Lung microvascular endothelial cell (primary cell): ENCODE measurements at places on chromosomes 12 and 14. TPM values are rescaled to one million over a fixed set of nuclear protein-coding genes. Genes with fewer than 3 reads are reported as not detected.

GRCh38 chr12:97778111-97778510, 315.5 kb downstream of the RMST start:
- no peak for DNase-seq

- no peak for DNase-seq
Measured at GRCh38 chr12:96190413-96191108, 3.6 kb upstream of the ELK3 start.

DNA sequence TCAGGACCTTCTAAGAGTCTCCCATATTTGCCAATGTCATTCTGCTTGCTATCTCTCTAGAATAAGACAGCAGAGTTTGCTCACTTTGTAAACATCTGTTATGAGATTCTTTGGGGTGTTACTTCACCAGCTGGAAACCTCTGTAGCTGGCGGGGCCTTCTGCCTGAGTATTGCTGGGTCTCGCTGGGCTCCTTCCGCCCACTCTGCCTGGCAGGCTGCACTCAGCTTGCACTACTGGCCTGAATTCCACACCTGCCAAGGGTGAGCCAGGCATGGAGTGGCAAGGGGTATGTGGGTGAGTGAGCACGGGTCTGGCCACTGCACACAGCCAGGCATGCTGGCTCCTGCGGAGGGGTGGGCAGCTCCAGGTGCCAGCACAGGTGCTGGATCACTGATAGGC, 267.3 kb upstream of the PDE3A start:
- no peak for DNase-seq

GRCh38 chr12:13038491-13039161, 5.6 kb upstream of the FAM234B start:
- peak; percentile 27 for DNase-seq

Gene SLC25A47
- total RNA-seq: under 0.01 TPM in 1 of 2 replicates, not detected in the other

DNA sequence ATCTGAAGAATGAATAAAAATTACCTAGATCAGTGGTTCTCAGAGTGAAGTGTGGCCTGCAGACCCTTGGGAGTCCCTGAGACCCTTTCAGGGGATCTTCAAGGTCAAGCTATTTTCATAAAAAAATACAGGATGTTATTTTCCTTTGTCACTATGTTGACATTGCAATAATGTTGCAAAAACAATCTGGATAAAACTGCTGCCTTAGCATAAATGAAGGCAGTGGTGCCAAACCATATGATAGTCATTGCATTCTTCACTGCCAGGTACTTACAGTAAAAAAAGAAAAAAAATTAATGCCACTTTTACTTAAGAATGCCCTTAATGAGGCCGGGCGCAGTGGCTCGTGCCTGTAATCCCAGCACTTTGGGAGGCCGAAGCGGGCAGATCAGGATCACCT, 2.0 kb upstream of the CD4 start:
- DNase-seq: no peak

Gene ANO6
- total RNA-seq: 48.6 and 62.3 TPM in 2 replicates
